Skeletal muscle cell (primary cell): ENCODE measurements at places on chromosomes 7 and 10.

DNA sequence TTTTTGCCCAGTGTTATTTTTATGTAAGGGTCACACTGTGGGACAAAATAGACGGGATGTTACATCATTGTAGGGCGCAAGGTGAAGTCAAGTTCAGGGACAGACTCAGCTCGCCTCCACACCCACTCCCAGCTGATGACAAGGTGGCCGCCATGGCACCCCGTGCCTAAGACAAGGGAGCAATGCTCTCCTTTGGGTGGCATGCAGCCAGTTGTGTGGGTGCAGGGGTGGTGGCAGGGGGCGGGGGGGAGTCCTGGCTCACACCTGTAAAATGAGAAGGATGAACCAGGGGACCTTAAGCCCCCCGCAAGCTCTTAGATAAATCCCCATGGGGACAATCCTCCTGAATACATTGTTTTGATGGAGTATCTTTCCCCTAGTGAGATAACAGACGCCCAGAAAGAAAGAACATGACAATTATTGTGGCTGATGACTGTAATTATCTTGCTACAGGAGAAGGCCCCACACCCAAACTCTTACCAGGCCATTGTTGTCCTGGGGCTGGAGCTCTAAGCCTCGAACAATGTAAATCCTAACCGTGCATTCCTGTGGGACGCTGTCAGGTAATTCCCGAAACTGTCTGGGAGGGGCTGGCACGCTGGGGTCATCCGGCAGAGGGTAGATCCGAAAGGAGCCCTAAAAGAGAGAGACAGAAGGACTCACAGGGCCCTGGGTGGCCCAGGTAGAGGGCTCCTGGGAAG, 148.7 kb downstream of the MYOF start:
- no peak for DNase-seq

- DNase-seq: no peak
Measured at GRCh38 chr7:116802746-116803152, 59.6 kb upstream of the CAPZA2 start.

GRCh38 chr10:6070660-6071059, 8.5 kb upstream of the IL2RA start:
- no peak for DNase-seq

DNA sequence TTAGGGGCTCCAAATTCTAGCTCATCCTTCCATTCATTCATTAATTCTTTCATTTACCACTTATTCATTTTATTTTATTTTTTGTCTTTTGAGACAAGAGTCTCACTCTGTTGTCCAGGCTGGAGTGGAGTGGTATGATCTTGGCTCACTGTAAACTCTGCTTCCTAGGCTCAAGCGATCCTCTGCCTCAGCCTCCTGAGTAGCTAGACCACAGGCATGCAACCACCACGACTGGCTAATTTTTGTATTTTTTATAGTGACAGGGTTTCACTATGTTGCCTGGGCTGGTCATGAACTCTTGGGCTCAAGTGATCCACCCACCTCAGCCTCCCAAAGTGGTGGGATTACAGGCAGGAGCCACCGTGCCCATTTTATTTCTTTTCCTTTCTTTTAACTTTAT, 31.6 kb downstream of the FGF8 start:
- DNase-seq: no peak

- peak; percentile 91 for DNase-seq
Measured at GRCh38 chr7:84025332-84025927, 169.2 kb downstream of the SEMA3A start.

DNA sequence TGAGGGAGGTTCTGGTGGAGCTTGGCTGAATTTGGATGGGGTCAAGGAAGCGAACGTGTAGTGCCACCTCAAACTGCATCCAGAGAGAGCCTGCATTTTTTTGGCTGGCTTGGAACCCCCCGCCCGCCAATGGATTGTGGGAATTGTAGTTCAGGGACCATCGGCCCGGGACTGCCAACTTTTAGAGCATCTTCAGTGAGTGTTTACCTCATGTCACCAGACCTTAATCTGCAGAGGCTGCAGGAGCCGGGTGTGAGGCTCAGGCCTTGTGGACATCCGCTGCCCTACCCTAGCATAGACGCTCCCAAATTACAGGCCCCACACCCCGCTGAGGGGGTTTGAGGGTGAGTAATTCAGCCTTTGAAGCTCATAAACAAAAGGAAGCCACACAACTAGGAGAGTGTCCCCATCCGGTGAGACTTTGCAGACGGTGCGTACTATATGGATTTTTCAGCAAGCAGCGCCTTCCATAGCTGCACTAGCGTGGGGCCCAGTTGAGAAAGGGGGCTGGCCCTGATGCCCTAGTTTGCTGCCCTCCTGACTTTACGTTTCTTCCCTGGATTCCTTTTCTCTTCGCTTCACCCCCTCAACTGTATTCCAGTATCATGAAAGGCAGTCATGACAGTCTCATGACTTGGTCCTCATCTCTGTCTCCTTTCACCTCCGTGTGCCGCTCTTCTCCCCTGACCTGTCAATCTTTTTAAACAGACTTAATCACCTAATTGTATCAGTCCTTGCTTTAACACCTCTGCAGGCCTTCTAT, 717 bp downstream of the CNPY4 start:
- DNase-seq: no peak

- DNase-seq: no peak
Measured at GRCh38 chr7:95395755-95396135, 430 bp downstream of the PON3 start.

DNA sequence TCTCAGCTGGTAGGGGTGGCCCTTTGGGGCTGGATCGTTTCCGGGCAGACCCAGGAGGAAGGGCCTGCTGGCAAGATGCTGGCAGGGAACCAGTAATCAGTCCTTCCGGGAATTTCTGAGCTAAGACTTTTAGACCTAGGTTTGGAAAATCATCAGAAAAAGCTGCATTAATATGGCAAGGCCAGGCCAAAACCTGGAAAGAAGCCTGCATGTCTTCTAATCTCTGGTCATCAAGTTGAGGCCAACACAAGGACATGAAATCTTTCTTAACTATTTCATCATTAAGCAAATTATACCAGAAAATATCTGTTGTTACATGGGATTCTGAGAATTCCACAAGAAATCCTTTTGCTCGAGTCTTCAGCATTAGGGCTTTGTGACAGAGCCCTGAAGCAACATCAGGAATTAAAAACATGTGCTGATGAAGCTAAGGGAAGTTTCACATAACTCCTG, 19.9 kb downstream of the CPA1 start:
- no peak for DNase-seq

DNA sequence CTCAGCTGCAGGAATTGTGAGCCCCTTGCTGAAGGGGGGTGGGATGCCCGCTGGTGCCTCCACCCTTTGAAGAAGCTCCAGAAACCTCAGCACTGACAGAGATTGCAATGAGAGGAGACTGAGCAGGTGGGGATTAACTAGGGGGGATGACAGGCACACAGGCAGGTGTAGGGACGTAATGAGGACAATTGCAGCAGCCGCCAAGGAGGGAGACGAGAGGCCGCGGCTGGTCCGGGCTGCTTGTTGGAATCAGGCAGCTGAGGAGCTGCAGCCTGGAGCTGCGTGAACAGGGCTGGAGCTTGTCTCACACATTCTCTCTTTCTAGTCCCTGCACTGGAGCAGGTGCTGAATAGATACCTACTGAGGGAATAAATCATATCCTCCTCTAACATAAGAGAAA, 122.0 kb upstream of the TCERG1L start:
- DNase-seq: no peak

DNA sequence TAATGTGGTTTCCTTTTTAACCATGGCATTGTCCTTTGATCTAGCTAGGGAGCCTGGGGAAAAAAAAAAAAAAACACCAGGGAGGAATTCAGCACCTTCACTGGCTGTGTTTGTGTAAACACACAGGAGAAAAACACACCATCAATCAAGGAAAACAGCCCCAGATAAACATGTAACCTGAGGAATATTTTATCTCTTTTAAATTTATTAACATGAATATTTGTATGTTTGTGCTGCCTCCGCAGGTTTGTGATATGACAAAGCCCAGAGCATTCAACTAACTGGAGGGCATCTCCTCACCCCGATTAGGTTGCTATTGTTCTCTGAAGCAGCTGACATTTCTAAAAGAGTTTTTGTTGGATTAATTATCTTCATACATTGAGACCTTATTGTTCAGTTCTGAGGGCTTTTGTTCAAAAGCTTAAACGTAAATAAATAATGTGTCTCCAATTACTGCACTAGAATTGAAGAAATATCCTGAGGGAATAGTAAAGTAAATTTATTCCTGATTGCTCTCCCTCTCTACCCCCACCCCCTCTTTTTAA, 89.4 kb upstream of the SEMA3E start:
- DNase-seq: no peak

GRCh38 chr7:101126651-101127459, at the start of gene SERPINE1:
SERPINE1 (plus strand) TSS chr7:101127104; CDS start chr7:101128394, 1,290 bp downstream.
- DNase-seq: peak; percentile 100

- DNase-seq: no peak
Measured at GRCh38 chr10:86817246-86817645, 60.8 kb downstream of the BMPR1A start.

DNA sequence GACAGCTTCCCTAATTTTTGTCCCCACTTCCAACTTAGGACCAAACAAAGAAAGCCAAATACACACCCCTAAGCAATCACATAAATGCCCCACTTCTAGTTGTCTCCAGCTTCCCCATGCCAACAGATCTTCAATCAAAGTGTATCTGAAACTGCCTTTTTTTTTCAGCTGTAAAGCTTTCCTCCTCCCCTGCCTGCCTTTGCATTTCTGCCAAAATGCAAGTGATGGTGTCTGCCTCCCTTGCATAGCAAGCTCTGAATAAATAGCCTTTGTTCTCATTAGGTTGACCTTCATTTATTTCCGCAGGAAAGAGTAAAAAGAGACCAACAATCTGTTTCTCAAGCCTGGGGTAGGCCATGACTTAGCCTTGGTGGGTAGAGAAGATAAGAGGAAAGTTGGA, 459.4 kb downstream of the GPAM start:
- no peak for DNase-seq

GRCh38 chr7:26853788-26854393, 10.5 kb downstream of the SKAP2 start:
- no peak for DNase-seq

GRCh38 chr7:96701258-96701657, 8.4 kb downstream of the SEM1 start:
- no peak for DNase-seq

GRCh38 chr10:97483506-97483905, 14.7 kb downstream of the MMS19 start:
- no peak for DNase-seq

GRCh38 chr10:7945469-7946187, 108.9 kb upstream of the GATA3 start:
- no peak for DNase-seq

GRCh38 chr10:63261496-63261895, 128.4 kb downstream of the NRBF2 start:
- DNase-seq: no peak

GRCh38 chr10:851901-852300, 79.6 kb downstream of the LARP4B start:
- DNase-seq: no peak

DNA sequence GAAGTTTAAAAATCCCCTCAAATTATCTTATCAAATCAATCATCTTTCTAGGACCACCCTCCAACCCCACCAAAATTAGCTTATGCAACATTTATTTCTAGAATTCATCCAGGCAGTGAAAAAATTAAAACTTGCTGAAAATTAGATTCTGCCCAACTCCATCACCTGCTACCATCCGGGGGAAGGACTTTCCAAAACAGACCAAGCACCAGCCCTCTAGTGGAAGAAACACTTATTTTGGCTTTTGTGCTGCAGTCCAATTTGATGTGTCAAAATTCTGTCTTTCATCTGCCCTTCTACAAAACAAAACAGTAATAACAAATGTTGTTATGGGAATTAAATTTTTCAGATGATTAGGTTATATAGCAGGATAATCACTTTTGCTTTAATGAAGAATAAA, 35.1 kb downstream of the GCC1 start:
- DNase-seq: no peak

DNA sequence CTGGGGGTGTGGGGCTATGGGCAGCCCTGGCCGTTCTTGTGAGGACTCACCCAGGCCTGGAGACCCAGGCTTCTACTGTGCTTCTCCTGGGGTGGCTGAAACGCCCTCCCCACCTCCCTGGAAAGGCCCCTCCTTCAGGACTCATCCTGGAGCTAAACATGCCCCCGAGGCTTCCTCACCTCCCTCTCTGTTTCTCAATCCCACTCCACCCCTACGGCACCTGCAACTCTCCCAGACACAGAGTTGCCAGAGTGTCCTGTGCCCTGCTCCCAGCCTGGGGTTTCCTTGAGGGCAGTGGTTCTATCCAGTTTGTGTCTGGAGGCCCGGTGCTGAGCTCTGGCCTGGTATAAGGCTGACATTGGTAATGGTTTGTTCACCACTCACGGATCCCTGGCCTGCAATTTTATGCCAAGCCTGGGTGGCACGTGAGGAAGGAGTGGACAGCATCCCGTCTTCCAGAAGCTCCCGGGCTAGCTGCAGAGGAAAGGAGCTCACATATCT, 68.0 kb downstream of the GRID1 start:
- no peak for DNase-seq

- DNase-seq: no peak
Measured at GRCh38 chr10:61792097-61792716, 109.3 kb upstream of the ARID5B start.

GRCh38 chr7:27346531-27347275, 104.1 kb downstream of the EVX1 start:
- DNase-seq: peak; percentile 85

DNA sequence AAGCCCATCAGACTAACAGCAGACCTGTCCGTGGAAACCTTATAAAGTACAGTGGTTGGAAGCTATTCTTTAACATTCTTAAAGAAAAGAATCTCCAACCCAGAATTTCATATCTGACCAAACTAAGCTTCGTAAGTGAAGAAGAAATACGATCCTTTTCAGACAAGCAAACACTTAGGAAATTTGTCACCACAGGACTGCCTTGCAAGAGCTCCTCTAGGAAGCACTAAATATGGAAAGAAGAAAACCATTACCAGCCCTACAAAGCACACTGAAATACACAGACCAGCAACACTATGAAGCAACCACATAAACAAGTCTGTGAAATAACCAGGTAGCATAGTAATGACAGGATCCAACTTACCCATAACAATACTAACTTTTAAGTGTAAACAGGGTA, 177.7 kb upstream of the PRSS1 start:
- no peak for DNase-seq

DNA sequence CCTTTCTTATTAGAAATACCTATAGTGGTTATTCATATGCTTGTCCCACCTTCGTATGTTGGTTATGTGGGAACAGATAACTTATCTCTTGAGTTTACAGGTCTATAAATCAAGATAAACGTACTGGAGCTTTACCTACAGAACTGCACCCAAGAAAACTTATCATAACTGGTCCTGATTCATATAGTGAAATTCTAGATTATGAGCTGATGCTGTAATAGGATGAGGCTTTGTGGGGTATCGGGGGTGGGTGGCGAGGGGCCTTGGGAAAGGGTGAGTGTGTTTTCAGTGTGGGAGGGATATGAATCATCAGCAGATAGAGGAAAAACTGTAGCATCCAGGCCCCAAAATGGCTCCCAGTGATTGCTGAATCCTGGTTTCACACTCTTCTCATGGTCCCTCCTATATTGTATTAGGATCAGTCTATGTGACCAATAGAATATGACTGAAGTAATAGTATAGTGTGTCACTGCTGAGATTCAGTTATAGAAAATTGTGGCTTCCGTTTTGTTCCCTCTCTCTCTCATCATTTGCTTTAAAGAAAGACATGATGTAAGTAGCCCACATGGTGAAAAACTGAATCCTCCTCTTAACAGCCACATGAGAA, 706.8 kb upstream of the LRRTM3 start:
- no peak for DNase-seq

- DNase-seq: peak; percentile 3
Measured at GRCh38 chr10:118662228-118663035, 67.0 kb upstream of the PRLHR start.
